Frontal cortex (tissue), 4 donors: ENCODE measurements at places on chromosomes 1 and 21. TPM values are rescaled to one million over a fixed set of nuclear protein-coding genes. Genes with fewer than 3 reads are reported as not detected.
A peak's percentile ranks its signal among the peaks of the same experiment; 100 is the strongest.

CNR2 gene
- total RNA-seq, result not detected

REN gene
- not detected for total RNA-seq

GRCh38 chr1:226691247-226691646, 47.8 kb downstream of the ITPKB start:
- no peak for DNase-seq

DNA sequence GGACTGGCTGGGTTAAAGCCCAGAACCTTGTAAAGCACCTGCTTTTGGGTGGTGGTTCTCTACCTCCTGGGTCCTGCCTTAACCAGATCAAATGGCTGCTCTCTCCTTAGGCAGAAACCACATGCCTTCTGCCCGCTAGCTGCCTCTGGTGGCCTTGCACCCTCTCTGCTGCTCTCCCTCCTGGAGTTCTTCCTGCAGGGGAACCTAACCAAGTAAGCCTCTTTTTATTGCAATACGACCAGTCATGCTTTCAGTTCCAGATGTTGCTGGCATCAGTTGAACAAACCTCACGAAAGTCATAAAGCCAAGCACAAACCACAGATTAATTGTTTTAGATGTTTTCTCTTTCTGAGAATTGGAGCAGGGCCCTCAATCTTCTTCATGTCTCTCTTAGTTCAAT, 118.9 kb downstream of the GDAP2 start:
- no peak for DNase-seq

DNA sequence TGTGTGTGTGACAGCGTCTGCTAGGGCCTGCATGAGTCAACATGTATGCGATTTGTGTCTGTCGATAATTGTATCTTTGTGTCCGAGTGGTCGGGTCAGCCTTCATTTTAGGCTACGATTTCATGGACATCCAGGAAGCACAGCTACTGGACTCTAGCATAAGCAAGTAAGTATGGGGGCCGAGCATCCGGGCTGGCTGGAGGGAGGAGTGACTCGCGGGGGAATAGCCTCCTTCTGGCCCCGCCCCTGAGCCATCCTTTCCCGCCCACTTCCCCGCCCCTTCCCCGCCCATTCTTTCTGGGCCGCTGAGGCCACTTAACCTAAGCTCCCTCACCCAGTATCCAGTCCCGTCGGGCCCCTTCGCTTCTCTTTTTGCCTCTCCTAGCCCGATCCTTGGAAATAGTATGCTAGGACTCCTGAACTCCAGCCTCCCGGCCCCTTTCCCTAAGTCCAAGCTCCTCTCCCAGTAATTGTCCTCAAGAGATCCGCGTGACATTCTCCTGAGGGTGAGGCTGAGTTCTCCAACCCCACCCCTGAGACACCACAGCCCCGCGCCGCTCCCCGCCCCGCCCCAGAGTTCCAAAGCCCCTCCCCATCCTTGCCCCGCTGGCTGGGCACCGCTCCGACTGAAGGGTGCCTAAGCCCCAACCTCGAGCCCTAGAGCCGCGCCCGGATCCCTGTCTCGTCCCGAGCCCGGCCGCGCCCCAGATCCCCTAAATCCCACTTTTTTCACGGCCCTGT, 1.2 kb downstream of the MAP3K6 start:
- peak; percentile 90 for DNase-seq

DNA sequence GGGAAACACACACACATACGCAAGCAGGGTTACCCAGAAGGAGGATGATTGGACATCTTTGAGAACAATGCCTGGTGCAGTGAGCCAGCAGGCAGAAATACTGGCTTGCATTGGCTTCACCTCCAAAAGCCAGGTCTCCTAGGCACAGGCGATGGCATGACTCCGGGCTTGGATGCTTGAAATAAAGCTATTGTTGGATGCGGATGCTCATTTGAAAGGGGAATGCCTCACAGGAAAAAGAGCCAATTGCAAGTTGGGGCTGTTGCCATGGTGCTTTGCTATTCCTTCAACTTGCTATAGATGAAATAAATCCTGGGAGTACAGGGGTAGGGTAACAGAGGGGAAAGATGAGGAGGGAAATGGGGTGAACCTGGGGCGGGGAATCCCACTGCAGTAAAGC, 180.7 kb upstream of the SGIP1 start:
- DNase-seq, result no peak

- no peak for DNase-seq
Measured at GRCh38 chr1:205301205-205301821, 20.2 kb downstream of the NUAK2 start.

DNA sequence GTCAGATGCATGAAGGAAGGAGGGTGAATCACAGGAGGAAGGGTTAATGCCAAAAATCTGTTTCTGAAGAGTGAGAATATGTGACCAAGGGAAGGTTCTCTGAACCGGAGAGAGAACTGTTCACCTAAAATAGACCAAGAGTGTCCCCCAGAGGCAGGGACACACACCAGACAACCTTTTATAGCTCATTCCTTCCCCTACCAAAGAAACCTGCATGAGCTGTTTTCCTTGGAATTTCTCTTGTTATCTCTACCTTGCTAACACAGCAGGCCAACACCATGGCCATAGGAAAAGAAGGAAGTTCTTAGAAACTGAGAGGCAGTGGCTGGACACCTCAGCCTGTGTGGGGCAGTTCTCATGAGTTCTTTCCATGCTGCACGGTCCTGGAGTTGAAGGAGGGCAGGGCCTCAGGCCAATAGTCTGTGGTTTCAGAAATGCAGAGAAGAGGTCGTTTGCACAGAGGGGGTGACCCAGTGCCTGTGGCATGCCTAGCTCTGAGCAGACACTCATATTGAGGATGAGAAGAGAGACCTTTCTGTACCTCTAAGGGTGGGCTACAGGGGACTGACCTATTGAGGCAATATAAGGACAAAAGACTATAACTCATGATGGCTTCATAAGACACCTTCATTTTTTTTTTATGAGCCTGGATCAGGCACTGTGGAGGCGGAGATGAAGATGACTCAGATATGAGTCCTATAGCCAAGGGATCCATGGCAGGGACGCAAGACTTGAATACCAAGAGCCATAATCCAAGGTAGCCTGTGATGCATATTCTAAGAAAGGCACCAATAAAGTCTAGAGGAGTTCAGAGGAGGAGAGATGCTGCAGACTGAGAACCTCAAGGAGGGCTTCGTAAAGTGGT, 39.4 kb downstream of the IGFN1 start:
- DNase-seq, result no peak

DNA sequence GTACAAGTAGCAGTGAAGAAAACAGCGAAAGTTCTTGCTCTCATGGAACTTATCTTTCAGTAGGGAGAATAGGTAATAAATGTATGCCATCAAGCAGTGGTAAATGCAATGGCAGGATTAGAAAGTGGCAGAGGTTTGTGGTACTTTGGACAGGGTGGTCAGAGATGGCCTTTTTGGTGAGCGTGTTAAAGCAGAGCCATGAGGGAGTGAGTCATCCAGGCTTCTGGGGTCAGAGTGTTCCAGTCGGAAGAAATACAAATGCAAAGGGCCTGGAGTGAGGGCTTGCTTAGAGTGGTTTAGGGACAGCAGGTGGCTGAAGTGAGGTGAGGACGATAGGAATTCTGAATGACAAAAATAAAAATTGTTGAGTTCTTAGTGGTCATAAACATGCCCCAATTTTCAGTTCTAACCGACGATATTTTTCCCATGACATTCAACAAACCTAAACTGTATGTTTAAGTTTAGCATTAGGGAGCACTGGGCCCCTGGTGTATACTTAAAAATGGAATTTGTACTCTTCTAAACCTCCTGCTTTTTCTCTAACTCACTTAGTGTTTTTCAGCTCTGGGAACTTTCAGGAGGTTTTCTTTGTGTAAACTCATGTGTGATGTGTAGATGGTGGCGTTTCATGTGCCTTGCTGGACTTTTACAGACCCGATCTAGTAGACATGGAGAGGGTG, 78.2 kb downstream of the MACF1 start:
- DNase-seq, result no peak

GRCh38 chr1:162502928-162503327, 5.3 kb downstream of the UHMK1 start:
- DNase-seq, result no peak

DNA sequence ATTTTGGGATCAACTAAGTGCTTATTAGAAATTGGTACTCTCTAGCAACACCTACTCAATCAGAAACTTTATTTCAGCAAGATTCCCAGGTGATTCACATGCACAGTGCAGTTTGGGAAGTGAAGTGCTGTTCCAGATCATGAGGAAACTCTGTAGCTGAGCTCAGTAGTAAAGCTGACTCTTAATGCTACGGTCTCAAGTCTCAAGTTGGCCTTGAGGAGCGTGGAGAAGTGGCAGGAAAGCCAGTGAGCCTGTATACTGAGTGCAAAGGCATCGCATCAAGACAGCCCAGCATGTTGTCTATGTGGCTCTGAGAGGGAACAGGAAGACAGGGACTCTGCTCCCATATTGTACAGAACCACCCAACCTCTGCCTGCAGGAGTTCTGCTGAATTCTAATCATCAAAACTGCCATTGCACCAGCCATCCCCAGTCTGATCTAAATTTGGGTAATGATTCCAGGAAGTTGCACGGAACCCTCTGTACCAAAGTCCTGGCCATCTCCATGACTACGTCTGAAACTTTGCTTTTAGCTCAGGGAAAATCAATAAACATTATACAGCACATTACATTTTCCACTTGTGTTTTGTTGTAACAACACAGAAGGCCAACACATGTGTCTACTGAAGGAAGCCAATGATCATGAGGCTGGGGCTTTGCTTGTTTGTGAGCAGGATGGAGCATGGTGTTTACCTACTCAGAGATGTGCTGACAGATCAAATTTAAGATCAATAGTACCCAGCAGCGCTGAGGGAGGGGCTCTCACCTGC, 105.1 kb upstream of the TLR5 start:
- DNase-seq, result no peak

DNA sequence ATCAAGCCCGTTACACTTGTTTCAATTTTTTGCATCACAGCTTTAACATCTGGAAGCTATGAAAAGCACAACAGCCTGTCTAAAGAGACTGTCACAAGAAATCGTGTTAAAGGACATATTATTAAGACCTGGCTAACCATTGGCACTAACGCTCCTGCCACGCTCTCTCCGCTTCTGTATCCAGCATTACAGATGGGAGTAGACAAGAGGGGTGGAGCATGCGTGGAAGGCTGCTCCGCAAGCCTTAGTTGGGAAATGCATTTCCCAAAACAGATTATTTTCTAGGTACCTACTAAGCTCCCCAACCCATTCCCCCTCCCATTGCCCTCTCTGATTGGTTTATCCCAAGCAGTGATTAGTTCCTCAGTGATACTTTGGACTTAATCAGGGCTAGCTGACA, 72.4 kb downstream of the NTNG1 start:
- no peak for DNase-seq
